ENCODE measurements at places on chromosomes 2 and 18.

GRCh38 chr18:56030060-56030459, 442.1 kb upstream of the TCF4 start:
- no peak for DNase-seq

DNA sequence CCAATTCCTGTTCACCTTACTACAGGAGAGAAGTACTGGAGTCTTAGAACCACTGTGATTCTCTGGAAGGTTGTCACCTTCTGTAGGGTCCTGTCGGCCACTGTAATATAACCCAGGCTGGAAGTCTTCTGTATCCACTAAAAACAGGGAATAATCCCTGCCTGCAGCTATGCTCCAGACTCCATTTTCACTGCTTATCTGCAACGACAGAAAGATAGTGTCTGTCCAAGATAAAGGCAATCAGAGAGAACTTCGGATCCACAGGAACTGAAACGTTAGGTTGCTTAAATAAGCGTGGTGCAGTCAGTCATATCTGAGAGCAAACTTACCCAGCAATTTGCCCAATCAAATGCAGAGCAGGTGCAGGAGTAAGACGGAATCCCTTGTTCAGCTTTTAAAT, 34.2 kb downstream of the ALS2 start:
- DNase-seq, result no peak

GRCh38 chr2:25692737-25693445, 19.5 kb upstream of the DTNB start:
- DNase-seq, result no peak

- DNase-seq, result no peak
Measured at GRCh38 chr2:98126061-98126460, 39.1 kb downstream of the VWA3B start.

DNA sequence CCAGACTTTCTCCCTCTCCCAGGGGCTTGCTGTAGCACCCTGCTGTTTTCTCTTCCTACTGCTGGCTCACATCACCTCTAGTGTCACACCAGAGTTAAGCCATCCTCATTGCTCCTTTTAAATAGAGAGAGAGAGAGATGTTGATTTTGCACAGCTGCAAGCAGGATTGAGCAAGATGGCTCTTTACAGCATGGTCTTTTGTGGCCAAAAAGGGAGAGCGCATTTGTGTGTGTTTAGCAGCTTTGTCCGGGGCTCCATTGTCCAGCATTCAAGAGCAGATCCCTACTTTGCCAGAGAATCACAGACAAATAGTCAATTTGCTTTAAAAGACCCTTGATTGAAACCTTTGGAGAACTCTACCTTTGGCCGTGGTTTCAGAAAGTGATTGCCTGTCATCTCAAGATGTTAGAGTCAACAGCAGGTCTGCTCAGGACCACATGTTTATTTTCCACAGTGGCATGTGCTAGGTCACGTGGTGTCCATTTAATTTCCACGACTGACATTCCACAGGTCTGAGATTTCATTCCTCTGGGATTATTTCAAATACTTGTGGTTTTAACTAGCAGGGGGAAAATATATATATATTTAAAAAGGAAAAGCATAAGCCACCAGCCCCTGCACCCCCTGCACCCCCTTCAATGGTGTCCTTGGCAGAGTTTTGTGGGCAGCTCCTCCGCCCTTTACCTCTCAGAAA, 359.9 kb upstream of the SLC14A2 start:
- DNase-seq, result no peak
